ENCODE measurements at places on chromosomes 16 and 17.

GRCh38 chr17:36136439-36136838 lies 32.8 kb downstream of the CCL4 start:
- DNase-seq = no peak

- no peak for DNase-seq
Observed at GRCh38 chr17:64214950-64215349, 48.1 kb downstream of the TEX2 start.

DNA sequence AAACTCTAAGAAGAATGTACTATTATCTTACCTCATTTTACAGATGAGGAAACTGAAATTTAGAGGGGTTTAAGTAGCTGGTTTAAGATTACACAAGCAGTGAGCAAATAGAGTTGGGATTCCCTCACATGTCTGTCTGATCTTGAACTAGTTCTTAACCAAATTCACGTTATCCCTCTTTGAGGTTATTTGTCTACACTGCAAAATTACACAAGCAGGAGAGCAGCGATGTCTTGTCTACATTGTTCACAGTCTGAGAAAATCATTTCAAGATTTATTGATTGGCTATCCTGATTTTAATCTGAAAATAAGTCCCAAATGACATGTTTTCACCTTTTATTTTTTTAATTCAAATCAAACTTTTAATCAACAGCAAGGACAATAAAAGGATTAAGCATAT lies 56.9 kb downstream of the SOX9 start:
- no peak for DNase-seq

DNA sequence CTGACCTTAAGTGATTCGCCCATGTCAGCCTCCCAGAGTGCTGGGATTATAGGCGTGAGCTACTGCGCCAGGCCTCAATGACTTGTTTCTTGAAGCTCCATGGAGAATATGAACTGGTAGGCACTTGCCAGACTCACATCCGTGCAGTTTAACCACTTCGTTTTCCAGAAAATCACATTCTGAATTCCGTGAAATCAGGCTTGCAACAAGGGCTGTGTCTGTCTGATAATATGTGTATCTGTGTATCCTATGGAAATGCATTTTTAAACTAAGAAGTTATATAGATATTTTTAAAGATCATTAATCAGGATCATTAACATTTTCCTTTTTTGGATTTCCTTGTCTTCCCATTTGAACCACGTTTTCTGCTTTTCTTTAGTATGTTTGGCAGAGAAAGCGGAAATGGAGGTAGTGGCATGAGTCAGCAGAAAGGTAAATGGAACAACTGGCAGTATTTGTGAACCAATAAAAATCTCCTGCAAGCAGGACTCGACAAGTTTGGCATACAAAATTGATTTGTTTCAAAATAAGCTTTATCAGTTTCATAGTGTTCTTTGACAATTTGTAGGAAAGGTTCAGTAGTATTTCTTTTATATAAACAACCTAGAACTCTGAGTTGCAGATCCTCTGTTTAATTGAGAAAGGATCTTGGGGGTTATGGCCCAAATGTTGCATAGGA lies 33.0 kb downstream of the USP10 start:
- no peak for DNase-seq

DNA sequence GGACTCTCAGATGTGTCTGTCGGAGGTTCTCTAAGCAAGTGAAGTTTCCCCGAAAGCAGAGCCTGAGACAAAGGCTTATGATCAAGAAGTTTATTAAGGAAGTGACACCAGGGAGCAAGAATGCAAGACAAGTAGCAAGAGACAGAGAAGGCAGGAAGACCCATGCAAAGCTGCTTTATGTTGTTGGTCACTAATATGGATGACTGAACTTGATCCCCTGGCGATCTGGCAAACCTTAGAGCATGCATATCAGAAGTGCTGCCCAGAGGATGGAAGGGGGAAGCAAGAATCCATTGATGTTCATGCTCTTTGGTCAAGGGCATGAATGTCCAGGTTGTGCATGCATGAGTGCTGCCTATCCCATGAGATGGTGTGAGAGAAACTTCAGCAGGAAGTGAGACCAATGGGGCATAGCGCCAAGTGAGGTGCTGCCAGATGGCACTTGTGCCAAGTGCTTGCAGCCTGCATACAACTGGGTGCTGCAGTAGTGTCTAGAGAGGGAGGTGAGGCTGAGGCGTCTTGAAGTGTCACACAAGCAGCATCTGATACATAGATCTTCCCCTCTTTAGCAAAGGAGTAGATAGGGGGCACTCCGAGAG lies 176.5 kb downstream of the SALL1 start:
- no peak for DNase-seq

GRCh38 chr17:59914274-59914854 lies 21.4 kb downstream of the RPS6KB1 start:
- DNase-seq = no peak

GRCh38 chr16:82864332-82865040 lies 237.7 kb downstream of the CDH13 start:
- DNase-seq = no peak

DNA sequence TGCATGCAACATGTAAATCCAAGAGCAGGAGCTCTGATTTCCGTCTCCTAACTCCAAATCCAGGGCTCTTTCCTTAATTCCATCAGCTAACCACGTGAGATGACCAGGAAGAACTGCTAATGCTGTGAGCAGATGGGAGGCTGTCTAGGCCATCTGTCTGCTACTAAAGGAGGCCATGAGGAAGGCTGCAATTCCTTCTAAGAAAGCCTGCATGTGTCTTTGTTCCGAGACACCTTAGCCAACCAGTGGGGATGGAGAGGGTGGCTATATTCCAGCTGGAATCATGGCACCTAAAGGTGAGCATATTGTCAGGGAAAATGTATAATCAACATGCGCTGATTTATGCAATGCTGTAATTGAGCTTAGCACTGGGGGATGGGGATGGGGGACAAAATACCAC lies 267.2 kb upstream of the CDH5 start:
- no peak for DNase-seq

DNA sequence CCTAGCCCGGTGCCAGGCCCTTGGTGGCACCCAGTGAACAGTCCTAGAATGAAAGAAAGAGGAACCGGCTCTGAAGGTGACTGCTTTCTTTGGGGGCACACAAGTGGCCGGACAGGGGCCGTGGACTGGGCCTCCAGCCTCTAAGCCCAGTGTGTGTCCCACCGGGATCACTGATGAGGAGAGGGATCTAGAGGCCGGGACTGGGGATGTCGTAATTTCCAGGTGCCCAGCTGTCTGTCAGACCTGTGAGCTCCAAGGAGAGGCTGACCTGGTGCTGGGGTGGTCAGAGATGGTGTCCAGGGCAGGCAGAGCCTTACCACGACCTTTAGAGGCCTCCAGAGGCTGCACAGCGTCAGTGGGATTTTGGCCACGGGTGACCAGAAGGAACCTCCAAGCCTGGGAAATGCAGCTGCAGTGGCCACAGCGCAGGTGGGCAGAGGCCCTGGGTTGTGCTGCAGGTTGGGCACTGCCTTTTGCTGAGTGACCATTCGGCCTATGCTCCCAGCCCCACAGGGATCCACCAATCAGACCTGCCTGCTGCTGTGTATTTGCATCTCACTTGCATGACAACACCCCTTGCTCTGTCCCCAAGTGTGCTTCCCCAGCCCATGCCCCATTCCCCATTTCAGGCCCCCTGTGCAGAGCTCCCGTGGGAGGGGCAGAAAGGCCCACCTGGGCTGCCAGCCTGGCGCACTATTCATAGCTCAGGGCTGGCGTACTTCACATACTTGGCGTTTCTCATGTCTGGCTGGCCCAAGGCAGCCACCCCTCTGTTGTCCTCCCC lies 12.5 kb downstream of the ARHGAP23 start:
- DNase-seq = no peak

DNA sequence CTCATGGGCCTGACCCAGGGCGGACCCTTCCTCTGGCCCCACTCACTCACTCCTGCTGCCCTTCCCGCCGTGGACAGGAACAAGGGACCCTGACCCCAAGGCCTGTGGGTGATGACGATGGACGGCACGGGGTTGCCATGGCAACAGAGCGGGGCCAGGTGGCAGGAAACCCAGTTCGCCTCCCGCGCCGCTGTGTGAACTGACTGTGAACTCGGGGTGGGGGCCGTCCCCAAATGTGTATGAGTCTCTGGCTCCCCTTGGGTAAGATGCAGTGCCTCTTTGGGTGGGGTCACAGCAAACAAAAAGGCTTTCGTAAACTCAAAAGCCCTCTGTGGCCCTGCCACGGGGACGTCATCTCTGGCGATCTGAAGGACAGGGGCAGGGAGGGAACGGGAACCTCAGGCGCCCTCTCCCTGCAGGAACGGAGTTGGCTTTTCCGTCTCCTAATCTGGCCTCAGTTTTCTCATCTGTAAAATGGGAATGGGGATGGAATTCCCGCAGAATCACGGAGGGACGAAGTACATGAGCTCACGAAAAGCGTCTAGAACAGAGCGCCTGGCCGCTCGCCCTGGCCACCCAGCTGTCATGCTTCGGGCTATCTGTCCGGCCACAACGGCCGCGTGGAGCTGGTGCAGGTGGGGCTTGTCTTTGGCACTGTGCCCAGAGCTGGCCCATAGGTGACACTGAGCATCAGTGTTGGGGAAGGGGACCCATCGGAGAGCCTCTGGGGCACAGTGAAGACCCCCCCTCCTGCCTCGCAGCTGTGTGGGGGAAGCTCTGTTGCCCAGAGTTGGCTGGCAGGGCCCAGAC lies 44.9 kb upstream of the PABPN1L start:
- DNase-seq = no peak

DNA sequence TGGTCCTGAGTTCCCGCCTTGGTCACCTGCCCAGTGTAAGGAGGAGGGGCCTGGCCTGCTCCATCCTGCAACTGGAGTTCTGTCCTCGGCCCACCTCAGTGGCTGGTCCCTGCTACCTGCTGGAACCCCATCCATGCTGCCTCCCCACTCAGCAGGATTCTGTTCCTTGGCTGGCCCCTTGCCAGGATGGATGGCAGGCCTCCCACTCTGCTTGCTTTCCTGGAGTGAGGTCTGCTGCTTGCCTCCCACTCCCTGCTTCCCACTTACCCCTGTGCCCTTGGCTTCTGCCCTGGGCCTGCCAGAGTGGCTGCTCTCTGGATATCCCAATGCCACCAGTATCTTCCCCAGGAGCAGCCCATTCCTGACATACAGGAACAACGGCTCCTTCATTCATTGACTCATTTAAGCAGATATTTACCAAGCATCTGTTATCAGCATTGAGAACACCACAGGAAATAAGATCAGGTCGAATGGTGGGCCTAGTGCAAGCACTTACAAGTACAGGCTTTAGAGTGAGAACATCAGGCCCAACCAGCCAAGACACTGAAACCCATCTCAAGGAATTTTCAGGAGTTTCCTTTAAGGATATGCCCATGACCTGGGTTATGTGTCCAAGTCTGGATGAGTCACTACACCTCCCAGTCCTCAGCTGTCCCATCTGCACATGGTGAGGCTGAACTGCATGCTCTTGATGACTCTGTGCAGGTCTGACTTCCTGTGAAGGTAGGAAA lies 17.0 kb upstream of the RPRML start:
- no peak for DNase-seq

- no peak for DNase-seq
Observed at GRCh38 chr16:80019395-80019794, 418.9 kb upstream of the MAF start.

DNA sequence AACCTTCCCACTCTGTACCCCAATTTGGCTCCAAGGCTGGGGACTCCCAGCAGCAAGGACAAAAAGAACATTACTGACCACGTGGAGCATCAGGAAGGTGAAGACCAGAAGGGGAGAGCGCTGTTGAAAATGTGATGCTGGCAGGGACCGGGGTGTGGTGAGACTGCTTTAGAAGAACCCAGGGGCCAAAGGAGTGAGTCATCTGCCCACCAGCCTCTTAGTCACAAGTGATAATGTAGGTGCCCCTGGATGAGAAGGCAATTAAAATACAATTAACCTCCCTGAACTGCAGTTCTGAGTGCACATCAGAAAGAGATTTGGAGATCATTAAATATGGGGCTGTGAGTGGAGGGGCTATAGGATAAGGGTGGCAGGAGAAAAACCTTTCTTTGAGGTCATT lies 366.6 kb upstream of the CCL2 start:
- DNase-seq = no peak

Data from NCI-H1048 (cell line).